KBM-7 (cell line): ENCODE measurements at places on chromosomes 2 and 18.

- DNase-seq: no peak
Measured at GRCh38 chr2:103249462-103249861, 487.6 kb downstream of the TMEM182 start.

DNA sequence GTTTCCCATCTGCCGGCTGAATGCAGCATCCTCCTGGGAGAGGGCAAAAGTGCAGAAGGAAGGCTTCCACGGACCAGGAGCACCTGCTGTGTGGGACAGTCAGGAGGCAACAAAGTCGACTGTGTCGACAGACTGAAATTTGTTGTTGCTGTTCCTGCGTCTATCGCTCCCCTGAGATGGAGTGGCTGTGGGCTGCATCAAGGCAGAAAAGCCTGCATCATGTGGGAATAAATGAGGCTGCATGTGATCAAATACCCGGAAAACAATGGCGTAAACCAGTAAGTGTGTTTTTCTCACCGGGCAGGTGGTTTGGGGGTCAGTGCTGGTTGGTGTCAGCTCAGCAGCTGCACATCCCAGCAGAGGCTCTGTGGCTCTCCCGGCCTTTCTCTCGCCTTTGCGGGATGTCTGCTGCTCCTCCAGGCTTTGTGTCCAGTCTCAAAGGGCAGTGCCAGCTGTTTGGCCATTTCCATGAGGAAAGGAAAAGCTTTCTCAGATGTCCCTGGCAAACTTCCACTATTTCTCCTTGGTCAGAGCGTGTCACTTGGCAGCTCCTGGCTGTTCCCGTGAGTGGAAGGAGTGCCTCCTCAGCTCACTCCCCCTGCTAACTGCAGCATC lies 262.4 kb downstream of the NDUFA10 start:
- DNase-seq: no peak

GRCh38 chr2:11144077-11144737 lies 11.1 kb upstream of the SLC66A3 start:
- no peak for DNase-seq

DNA sequence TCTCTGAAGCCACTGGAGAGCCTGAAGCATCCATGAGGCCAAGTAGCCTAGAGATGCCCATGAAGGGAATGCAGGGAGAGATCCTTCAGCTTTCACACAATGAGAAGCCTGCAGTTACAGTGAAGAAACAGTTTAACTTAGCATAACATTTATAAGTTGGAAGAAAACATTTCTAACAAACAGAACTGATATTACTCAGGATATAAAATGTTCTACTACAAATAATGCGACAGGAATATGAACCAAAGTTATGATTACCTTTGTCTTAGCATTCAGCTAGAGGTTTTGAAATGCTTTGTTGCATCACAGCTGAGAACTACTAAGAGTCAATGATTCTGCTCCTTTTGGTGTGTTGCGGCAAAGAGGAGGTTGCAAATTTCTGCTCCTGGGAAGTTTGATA lies 6.9 kb upstream of the KYNU start:
- DNase-seq: no peak

- peak; percentile 52 for DNase-seq
Measured at GRCh38 chr2:70087702-70088597, 673 bp downstream of the PCBP1 start.

GRCh38 chr18:22488554-22488953 lies 70.8 kb upstream of the CTAGE1 start:
- DNase-seq: no peak

- DNase-seq: no peak
Measured at GRCh38 chr18:56983275-56983992, 163.5 kb upstream of the BOD1L2 start.

DNA sequence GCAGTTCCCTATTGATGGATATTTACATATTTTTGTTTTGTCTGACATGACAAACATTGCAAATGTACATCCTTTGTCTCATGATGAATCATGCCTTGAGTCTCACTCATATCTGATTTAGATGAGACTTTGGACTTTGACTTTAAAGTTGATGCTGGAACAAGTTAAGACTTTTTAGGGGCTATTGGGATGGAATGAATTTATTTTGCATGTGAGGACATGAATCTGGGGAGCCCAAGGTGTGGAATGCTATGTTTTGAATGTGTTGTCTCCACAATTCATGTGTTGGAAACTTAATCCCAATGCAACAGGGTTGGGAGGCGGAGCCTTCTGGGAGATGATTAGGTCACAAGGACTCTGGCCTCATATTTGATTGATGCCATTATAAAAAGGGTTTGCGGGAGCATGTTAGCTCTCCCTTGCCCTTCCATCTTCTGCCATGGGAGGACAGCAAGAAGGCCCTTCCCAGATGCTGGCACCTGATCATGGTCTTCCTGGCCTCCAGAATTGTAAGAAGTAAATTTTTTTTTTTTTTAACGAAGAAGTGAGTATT lies 29.1 kb upstream of the INO80D start:
- no peak for DNase-seq

DNA sequence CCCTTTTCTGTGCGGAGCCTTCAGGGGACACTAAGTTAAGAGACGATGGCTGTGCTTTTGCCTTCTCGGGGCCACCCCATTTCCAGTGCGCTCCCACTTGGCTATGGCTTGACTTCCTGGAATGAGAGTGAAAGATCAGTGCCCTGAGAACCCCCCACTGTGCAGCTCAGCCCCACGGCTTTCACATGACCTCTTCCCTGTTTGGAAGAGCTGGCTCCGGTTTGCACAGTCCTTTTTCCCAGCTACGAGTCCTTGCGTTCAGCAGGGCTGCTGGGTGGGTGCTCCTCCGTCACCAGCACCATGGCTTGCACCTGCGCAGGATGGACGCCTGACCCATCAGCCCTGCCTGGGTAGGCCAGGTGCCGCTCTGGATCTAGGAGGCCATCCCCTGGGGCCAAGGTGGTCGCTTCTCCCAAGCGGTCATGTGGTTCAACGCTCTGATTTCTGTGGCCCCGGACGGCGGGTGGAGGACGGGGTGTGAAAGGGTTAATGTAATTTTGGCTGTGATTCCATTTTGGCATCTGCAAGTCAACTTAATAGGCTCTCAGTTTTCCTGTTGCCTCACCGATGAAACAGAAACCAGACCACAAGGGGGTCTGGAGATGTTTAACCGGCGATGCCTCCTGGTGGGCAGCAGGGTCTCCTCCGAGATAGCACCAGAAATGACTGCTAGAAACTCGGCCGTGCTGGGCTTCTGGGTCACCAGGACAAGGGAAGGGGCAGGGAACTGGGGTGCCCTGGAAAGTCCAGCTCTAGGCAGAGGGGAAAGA lies 113.1 kb upstream of the HAAO start:
- DNase-seq: no peak

- DNase-seq: no peak
Measured at GRCh38 chr2:98509542-98510321, 65.1 kb downstream of the INPP4A start.
